Activated CD4-positive, alpha-beta T cell treated with anti-CD3 and anti-CD28 coated beads for 48 hours (primary cell): ENCODE measurements at places on chromosomes 1 and 21.

GRCh38 chr1:18907021-18907916, 4.9 kb upstream of the ALDH4A1 start:
- peak; percentile 58 for DNase-seq

- DNase-seq = peak; percentile 50
Observed at GRCh38 chr1:42936309-42937078, 22.2 kb downstream of the SLC2A1 start.

- DNase-seq = no peak
Observed at GRCh38 chr21:46158666-46159300, 3.4 kb upstream of the FTCD start.

GRCh38 chr1:230044729-230045128, 22.3 kb upstream of the GALNT2 start:
- no peak for DNase-seq

GRCh38 chr1:31665234-31665878, 20.7 kb upstream of the PEF1 start:
- DNase-seq = no peak

DNA sequence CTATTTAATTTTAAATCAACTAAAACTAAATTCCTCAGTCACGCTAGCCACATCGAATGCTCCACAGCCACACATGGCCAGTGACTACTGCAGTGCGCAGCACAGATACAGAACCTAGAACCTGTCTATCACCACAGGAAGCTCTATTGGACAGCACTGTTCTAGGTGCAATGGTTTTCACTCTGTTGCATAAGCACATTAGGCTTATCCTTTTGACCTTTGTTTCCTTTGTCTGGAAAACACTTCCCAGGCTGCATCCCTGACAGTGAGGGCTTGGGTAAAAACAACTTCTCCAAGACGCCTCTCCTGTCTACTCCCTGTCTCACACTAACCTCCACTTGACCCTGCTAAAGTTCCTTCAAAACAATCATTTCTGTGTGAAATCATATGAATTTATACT, 33.6 kb upstream of the RAP1GAP start:
- no peak for DNase-seq

DNA sequence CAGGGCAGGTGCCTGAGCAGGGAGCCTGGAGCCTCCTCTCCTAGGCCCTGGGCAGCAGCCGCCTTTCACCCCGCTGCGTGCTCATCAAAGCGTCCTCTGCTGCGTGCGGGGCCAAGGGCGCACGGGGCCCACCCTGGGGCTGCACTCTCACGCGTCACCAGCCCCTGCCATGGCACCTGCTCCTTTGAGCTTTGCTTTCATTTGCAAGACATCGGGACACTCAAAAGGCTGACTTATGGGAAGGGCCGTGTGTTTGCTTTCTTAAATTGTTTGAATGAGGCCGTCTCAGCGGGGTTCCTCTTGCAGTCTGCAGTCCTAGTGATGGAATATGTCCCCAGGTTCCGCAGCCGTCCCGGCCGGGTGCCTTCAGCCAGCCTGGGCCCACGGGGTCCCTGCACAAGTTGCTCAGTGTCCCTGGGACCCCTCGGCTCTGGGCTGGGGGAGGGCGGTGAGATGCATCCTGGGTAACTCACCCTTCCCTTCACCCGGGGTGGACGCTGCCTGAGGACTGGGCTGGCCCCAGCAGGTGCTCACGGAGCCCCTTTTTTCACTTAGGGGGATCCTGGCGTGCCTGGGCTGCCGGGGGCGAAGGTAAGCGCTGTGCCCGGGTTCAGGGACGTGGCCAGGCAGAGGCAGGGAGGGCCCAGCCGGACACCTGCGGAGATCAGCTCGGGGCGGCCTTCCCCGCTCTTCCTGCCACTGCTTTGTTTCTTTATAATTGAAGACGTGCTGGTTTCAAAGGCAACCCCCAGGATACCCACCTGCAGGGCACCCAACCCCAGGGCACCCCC, 53.1 kb downstream of the SLC19A1 start:
- no peak for DNase-seq

DNA sequence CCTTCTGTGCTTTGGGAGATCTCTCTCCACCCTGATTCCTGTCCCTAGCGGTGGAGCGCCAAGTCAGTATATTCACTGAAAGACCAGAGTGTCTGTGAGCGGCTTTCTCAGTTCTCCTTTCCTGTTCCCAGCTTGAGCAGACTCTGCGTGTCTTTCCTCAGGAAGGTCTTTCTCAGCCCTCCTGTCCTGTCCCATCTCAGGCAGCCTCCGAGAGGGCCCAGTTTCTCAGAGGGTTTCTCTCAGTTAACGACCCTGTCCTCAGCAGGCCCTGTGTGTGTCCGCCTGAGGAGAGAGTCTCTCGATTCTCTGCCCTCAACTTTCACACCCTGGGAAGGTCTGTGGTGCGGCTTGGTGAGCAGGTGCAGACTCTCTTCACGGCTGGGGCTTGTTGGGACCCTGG, 34.0 kb upstream of the CHIT1 start:
- DNase-seq = no peak

DNA sequence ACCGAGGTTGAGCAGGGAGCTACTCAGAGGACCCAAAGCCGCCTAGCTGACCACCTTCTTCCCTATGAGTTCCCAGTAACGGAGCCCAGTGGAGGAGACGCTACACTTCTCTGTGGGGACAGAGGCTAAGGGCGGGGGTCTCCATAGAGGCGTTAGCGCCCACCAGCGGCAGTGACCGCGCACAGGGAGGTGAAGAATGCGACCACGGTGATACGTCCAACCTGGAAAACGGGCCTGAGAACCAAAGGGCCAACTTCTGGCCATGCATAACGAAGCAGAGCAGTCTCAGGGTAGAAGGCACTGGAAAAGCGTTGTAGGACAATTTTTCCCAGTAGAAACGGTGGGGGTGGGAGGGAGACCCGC, 400 bp upstream of the COG2 start:
- DNase-seq = peak; percentile 3

- peak; percentile 31 for DNase-seq
Observed at GRCh38 chr1:3992103-3992556, 92.1 kb upstream of the C1orf174 start.

- DNase-seq = no peak
Observed at GRCh38 chr1:205760606-205761005, 10.6 kb upstream of the NUCKS1 start.

GRCh38 chr1:24142546-24143534, at the start of gene IL22RA1:
Gene IL22RA1, minus strand, starts transcription at chr1:24143140. Its CDS starts 58 bp downstream, at chr1:24143082.
- no peak for DNase-seq
